ENCODE measurements at places on chromosomes 1 and 21.

DNA sequence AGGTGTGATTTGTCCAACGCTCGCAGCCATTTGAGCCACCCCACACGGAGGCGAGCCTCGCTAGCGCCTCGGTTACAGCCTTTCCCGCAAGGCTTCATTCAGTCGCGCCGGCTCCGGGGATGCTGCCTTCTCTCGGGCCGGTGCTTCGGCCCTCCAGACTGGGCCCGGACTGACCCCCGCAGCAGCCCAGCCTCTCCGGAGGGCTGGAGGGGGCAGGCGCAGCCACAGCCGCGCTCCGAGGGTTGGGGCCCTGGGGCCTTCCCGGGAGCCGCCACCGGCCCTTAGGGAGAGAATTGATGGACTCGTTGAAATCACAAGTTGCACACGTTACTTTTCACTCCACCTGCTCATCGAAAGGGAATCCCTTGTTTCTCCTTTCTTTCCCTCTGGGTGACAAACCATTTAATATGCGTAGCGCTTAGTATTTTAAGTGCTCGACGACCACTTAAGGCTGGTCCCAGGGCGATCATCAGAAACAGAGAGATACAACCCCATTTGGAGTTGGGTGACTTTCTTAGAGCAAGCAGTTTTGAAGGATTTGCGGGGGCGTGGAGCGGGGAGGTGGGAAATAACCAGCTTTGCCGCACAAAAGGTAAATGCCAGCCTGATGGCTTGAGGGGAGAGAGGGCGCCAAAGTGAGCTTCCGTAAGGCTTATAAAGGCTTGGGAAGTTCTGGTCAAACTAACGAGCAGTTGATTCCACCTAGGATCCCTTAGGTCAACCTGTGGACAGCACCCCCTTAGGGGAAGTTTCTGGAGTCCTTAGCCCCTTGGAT, 24.6 kb upstream of the ENAH start:
- DNase-seq, result no peak

DNA sequence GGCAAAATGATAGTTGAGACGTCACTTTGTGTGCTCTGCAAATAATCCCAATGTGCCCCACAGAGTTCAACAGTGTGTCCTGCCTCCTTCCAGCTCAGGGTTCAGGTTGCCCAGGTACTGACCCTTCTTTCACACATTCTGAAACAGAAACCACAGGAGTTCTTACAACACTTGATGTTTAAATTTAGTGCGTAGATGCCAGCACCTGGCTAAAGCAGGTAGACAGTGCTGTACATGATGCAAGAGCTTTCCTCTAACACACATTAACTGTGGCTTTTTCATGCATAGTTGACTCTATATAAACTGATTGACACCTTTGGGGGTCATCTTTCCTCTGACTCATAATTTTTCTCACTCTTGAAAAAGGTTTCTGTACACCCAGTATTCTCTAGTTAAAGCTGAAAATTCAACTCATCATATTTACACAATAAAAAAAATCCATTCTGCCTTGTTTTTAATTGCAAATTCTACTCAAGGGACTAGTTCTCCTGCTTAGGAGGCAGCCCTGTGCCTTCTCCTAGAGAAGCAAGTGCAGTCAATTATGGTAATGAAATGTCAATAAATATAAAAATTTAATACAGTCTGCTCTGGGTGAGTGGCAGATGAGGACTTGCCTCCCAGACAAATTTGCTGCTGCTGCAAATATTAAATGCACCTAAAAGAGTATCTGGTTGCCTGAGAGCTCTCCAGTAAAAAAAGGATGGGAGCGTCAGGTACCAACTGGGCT, 91.4 kb downstream of the NR5A2 start:
- DNase-seq, result no peak

DNA sequence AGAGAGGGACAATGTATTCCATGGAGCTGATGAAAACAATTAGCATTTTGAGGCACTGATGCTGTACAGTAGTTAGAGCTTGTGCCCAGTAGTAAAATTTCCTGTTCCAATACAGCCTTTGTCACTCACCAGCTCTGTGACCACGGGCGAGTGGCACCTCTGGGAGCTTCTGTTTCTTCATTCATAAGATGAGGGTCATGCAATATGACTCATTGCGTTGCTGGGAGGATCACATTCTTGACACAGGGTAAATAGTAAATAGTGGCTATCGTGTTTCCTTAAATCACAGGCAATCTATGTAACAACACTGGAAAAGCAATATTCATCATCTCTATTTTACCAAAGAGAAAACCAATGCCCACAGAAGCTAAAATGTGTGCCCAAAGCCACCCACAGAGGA, 4.5 kb upstream of the LRRC52 start:
- DNase-seq, result no peak

- no peak for DNase-seq
Observed at GRCh38 chr1:65276197-65276939, 33.0 kb upstream of the DNAJC6 start.

GRCh38 chr1:181139631-181140061, 51.1 kb downstream of the IER5 start:
- no peak for DNase-seq

GRCh38 chr1:93672069-93672468, 9.6 kb downstream of the BCAR3 start:
- no peak for DNase-seq

DNA sequence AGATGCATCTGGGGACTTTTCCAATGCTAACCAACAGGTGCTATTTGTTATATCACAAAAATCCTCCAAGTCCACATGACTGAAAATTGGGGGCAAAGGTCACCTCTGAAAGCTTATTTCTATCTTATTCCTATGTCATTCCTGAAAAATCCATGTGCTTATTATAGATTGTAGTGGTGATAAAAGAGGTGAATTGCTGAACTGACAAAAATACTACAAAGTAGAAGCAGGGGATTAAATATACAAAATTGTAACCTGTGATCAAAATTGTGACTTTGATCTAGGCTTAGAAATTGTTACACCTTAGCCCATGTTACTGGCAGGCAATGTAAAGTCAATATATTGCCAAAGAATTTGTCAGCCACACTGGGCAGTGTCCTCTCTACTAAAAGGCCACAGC, 62.3 kb downstream of the IER5 start:
- no peak for DNase-seq

GRCh38 chr1:188355847-188356246, 1527.1 kb downstream of the PLA2G4A start:
- no peak for DNase-seq

DNA sequence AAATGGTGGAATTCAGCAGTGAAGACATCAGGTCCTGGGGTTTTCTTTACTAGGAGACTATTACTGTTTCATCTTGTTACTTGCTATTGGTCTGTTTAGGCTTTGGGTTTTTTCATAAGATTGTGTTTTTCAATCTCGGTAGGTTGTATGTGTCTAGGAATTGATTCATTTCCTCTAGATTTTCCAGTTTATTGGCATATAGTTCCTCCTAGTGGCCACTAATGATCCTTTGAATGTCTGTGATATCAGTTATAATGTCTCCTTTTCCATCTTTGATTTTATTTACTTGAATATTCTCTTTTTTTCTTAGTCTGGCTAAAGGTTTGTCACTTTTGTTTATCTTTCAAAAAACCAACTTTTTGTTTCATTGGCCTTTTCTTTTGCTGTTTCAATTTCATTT, 233.0 kb downstream of the RWDD3 start:
- no peak for DNase-seq

GRCh38 chr1:3717715-3718601, 34.3 kb upstream of the CCDC27 start:
- DNase-seq, result no peak

DNA sequence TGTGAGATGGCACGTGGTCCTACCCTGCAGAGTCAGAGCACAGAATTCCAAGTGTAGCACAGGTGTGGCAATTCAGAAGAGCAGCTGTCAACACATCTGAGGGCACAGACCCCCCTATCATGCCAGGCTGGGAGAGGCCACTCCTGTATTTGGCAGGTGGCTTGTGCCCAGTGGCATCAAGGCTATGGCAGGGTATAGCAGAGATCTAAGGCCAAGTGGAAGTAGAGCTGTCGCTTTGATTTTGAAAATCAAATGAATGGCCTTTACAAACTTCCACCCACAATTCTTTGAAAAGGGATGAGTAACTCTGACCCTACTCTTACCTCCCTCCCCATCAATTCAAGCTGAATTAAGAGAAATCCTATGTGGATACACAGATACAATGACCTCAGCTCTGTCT, 13.4 kb downstream of the C1orf116 start:
- DNase-seq, result no peak

DNA sequence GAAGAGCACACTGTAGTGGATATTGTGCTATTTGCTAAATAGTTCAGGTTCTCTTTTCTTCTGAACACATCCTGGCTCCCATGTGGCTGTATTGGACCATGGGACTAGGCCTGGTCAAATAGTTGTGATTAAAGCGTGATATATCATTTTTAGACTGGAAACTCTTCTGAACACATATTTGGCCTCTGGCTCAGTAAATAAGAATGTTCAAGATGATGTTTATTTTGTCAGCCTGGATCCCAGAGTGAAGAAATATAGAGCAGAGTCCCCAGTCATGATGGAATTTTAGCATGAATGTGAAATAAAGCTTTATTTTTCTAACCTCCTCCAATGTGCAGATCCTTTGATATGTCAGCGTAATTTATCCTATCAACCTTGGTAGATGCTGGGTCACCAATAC, 542.6 kb downstream of the ADGRL2 start:
- no peak for DNase-seq

DNA sequence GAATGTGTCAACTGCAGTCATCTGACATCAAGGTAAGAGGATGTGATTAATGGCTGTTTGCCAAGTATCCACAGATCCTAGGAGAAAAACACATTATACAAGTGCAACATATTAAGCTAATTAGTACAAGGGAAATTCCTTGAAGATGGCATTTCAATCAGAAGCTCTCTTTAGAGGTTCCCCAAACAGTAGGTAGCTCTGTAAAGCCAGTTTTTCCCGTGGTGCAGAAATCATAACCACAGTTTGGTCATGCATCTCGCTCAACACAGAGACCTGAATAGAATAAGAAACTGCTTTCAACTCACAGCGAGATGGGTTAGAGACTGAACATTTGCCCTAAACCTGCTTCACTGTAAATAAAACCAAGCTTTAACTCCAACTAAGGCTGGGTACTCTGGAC, 230.5 kb upstream of the CAMK1G start:
- DNase-seq, result no peak

- DNase-seq, result no peak
Observed at GRCh38 chr1:230581446-230582079, 60.7 kb upstream of the COG2 start.

- no peak for DNase-seq
Observed at GRCh38 chr1:107501081-107501605, 360.3 kb downstream of the NTNG1 start.

- DNase-seq, result no peak
Observed at GRCh38 chr1:207672522-207673130, 27.7 kb downstream of the CR1L start.

- no peak for DNase-seq
Observed at GRCh38 chr1:229759037-229759435, 133.0 kb downstream of the URB2 start.

DNA sequence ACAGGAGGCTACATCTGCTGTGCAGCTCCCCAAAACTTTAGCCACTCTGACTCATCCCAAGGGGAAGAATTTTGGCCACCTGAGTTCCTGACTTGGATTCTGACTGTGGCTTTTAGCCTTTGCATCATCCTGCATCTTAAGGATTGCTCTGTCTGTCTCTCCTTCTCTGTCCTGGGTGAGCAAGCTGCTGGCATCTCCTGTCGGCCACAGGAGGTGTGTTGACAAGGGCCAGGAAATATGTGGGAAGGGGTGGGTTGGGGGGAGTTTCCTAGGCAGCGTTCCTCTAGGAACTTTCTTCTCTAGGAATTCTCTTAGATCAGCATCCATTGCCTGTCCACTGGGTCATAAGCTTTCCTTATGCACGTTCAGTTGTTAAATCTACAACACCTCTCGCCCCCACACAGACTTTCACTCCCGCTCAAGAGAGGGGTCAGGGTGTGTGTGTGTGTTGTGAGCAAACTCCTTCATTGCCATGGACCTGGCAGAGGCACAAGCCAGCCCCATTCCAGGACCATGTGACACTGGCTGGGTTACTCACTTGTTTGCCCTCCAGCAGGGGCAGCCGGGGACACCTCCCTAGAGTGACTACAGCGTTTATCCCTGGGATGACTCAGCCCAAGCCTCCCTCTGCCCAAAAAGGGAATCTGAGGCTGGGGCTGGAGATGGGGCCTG, 145.0 kb upstream of the DUSP10 start:
- no peak for DNase-seq

- no peak for DNase-seq
Observed at GRCh38 chr21:46429754-46430681, 28.7 kb upstream of the DIP2A start.

GRCh38 chr21:34797921-34798535, 129.2 kb downstream of the CLIC6 start:
- DNase-seq, result no peak

GRCh38 chr1:87329526-87330056, 911 bp downstream of the LMO4 start:
- no peak for DNase-seq

GRCh38 chr1:92754000-92754718, 30.7 kb downstream of the EVI5 start:
- DNase-seq, result no peak

GRCh38 chr1:172449585-172450523, 6.0 kb upstream of the PIGC start:
- no peak for DNase-seq

GRCh38 chr1:7278045-7278444, 492.8 kb downstream of the CAMTA1 start:
- DNase-seq, result no peak

DNA sequence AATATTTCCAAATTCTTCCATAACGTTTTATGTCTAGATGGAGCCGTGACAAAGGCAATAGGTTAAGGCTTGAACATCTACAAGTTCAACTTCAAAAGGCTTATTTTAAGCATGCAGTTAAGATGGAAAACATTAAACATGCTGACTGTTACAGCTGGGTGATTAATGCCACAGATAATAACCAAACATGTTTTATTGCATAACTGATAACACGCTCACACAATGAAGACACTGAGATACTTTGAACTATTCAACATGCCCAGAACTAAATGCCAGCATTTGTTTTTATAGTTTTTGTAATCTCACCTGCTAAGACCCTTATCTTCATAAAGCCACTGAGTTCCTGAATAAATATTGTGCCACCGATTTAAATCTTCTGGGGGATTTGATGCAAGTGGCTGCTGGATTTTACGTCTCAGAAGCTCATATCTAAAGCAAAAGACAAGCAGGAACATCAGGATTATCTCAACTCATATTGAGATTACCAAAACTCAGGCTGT, 310.4 kb downstream of the KCTD3 start:
- DNase-seq, result no peak

- no peak for DNase-seq
Observed at GRCh38 chr1:165129568-165130164, 226.8 kb downstream of the LMX1A start.

DNA sequence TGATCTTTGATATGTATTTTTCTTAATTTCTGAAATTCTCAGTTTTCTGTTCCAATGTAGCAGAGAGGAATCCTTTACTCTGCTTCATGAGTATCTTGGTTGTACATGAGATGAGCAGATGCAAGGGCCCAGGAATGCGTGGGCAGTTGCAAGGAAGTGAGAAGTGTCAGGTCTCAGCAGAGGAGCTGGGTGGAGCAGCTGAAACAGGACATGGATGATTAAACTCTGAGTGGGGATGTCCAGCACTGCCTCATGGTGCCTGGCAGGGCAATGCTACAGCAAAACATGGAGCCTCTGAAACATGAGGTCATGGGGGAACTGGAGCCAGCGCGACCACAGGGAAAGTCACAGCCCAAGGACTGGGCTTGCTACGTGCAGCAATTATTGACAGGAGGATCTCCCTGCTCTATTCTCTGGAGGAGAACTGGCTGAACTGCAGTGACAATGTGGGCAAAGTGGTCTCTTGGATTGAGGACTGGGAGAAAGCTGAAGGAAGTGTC, 48.4 kb downstream of the COLGALT2 start:
- no peak for DNase-seq

Data from cerebellar nuclear complex (tissue), 1 donor.